ENCODE measurements at places on chromosomes 16 and 17.
A peak's percentile ranks its signal among the peaks of the same experiment; 100 is the strongest.

DNA sequence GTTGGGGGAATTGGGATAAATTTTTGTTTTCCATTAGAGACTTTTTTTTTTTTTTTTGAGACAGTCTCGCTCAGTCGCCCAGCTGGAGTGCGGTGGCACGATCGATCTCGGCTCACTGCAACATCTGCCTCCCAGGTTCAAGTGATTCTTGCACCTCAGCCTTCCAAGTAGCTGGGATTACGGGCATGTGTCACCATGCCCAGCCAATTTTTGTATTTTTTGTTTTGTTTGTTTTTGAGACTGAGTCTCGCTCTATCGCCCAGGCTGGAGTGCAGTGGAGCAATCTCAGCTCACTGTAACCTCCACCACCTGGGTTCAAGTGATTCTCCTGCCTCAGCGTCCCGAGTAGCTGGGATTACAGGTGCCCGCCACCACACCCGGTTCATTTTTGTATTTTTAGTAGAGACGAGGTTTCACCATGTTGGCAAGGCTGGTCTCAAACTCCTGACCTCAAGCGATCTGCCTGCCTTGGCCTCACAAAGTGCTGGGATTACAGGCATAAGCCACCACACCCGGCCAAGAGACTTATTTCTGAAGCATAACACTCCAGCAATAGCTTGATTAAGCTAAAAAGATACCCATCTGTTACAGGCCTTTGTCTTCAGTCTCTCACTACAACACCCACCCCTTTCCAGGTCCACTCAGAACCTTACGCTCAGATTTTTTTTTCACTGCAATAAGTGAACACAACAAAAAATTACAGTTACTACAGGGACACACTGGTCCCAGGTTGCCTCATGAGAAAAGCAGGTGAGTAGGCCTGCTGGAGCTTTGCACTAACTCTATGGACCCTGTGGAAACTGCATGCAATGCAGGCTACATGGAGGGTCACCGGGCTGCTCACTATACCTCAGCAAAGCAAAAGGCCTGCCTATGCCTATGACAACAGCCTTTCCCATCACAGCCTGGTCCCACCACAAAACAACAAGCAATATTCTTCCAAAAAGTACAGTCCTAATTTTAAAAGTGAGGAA lies 34.6 kb downstream of the KANSL1 start:
- no peak for DNase-seq

GRCh38 chr17:73553311-73553710 lies 90.9 kb downstream of the SDK2 start:
- no peak for DNase-seq

DNA sequence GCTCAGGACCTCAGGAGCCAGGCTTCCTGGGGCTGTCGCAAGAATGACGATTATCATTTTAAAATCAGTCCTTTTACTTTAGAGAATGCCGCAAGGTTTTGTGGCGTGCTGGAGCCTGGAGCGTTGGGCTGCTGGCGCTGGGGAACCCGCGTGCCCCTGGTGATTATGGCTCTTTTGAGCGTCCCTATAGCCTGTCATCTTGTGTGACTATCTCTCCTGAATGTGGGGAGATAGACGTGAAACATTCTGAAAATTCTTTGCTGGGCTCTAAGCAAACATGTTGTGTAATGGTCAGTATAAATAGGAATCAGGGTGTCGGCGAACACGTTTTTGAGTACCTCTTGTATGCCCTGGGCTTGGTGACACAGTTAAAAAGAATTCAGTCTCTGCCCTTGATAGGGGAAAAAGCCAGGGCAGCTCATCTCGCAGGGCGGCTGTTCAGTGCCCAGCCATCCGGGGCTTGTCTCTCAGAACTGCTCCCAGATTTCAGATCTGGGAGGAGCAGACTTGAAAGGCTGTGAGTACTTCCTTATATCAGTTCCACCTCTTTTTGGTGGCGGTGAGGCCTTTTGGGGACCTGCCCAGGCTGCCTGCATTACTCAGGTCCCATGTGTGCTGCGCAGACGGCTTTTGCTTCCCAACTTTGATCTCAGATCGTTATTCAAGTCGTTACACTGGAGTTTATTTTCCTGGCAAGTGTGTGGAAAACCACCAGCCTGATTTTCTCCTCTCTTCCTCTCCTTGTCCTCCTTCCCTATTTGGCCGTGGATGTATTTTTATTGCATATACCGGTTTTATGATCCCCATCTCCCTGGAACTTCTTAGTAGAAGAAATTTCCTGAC lies 973 bp downstream of the SLC7A6 start:
- DNase-seq = peak; percentile 53

DNA sequence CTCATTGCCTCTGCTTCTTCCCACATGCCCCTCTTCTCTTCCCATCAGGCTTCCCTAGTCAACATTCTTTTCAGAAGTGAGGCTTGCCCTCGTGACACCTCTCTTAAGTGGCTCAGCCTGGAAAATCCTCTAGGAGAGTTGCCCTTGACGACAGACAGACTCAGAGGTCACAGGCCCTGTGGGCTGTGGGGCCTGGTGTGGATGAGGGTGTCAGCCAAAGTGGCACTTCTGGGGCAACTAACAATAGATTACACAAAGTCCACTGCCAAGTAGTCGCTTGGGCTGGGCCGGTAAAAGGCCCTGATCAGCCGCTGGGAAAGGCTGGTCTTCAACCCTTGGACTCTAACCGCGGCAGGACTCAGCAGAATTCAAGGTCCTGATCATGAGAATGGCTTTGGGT lies 33.7 kb upstream of the METTL16 start:
- no peak for DNase-seq

GRCh38 chr16:8943966-8944759 lies 19.5 kb downstream of the USP7 start:
- peak; percentile 73 for DNase-seq

DNA sequence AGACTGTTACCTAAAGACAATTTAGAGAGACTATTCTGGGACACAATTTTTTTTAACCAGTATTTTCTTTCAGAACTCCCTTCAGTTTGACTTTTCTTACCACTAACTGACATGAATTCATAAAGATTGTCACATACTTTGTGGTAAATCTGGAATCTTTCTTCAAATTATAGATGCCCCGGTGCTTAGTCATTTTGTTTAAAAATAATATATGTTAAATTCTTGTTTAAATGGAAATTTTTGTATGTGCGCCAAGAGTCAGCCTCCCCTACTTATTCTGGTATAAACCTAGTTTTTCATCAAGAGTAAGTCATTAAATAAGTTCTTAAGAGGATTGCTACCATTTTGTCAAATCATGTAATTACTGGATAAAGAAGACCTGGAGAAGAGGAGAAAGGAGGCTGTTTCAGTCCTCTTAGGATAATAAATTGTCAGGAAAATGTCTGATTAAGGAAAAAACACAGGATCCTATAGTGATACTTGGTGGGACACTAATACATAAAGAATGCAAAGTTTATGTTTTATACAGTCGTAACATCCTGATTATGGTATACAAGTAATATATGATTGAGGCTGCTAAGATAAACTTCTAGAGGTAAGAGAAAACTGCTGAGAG lies 424.4 kb downstream of the PMP22 start:
- no peak for DNase-seq

DNA sequence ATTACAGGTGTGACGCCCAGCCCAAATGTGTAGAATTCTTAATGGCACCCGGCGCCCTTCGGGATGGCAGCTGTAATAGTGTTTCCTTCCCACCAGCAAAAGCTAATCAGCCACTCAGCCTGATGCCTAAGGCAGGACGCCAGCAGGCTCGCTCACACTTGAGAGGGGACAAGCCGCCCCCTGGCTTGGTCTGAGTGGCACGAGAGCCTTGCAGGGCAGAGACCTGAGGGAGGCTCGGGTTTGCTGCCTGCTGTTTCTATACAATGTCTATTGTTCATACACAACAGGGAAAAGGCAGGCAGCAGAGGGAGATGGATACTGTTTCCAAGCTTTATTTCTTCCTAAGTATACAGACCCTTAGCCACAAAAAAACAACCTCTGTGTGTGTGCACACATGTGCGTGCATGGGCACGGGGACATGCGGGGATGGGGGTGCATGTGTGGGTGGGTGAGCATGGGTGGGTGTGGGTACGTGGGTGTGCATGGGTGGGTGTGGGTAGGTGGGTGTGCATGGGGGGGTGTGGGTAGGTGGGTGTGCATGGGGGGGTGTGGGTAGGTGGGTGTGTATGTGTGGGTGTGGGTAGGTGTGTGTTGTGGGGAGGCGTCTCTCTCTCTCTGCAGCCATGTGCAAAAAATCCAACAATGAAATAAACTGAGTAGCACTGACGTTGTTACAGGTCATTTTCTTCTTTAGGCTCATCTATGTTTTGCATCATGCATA lies 10.0 kb downstream of the SLC38A8 start:
- no peak for DNase-seq

- no peak for DNase-seq
Measured at GRCh38 chr16:70589998-70590471, 56.3 kb upstream of the IL34 start.

DNA sequence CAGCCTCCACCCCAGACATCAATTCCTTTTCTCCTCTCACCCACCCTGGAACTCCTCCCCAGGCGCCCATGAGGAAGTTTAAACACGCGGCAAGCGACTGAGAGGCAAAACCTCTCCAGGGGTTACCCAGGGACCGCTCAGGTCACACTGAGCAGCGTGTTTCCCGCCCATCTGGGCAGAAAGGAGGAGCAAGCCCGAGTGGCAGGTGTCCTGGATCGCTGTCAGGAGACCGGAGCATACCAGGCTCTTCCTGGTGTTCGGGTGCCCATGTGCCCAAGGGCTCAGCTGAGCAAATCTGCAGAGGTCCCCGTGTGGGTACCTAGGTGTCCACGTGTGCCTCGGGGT lies 491 bp downstream of the SLC25A19 start:
- DNase-seq = peak; percentile 61

DNA sequence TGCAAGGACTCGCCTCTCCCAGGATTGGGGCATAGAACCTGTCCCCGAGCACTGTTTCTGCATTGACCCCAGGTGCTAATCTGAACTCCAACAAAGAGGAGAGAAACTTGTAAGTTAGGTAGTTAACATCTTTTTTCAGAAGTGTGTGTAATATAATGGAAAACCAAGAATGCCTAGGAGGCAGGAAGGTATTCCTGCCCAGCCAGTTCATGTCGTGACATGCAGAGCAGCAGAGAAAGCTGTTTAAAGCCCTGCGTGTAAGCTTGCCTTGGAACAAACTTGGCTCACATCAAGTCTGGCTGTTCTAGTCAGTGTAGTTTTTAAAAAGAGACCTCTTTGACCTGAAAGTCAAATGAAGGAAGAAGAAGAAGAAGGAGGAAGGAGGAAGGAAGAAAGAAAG lies 2.1 kb upstream of the GNA13 start:
- no peak for DNase-seq

DNA sequence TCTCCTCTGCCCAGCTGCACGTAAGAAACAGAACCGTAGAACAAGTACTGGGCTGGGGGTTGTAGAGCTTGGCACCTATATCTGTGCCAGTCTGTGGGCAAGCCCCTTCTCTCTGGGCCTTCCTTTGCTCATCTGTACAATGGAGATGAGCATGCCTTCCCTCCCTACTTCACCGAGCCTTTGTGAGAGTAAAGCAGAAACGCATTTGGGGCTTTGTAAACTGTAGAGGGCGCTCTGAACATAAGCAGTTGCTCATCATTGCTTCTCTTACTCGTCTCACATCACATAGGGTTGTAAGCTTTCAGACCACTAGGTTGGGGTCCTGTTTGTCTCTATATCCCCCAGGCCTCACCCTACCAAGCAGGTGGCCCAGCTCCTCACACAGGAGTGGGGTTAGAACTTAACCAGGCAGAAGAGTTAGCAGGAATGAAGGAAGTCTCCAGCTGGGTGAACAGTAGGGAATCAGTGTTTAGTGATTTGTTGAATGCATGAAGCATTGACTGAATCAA lies 15.1 kb downstream of the SAMD14 start:
- peak; percentile 75 for DNase-seq

GRCh38 chr17:73972901-73973300 lies 230.6 kb upstream of the RPL38 start:
- no peak for DNase-seq

DNA sequence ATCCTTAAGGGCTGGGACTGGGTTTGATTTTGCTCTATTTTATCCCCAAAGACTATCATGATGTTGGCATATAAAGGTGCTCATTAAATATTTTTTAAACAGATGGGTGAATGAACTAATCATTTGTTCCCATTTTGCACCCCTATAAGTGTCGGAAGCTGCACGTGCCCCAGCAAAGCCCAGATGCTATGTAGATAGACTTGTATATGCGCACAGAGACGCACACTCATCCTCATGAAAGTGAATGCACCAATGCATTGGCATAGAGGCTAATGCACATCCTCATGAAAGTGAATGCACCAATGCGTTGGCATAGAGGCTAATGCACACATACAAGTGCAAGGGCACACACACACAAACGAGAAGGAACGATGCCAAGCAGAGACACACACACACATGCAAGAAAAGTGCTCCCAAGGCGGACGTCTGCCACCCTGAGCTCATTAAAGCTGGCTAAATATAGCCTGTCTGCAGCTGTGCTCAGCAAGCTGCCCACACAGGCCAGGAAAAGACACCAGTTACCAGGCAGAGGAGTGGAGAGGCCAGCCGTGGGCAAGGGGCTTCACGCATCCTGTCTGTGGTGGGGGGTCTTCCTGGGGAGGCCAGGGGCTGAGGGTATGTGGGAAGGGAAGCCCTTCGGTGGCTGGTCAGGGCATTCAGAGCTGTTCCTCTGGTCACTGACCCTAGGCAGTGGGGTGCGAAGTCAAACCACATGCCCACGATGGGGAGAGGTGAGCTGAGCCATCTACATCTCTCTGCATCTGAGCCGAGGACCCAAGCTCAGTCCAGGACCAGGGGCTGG lies 52.6 kb downstream of the PIMREG start:
- DNase-seq = peak; percentile 19

GRCh38 chr17:76253841-76254240 lies 11.3 kb upstream of the UBALD2 start:
- no peak for DNase-seq

DNA sequence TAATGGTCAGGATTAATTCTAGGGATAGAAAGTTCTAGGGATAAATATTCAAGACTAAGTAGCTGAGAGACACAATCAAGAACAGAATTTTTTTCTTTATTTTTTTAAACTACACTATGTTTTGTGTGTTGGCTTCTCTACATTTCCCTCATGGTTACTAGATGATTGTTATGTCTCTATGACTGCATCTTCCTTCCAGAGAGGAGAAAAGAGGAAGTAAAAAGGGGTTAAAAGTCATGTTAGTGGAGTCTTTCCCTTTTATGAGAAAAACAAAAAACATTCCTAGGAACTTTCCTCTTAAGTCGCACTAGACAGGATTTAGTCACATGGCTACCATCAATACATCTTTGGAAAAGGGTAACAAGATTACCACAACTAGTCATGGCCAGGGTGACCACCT lies 375.0 kb downstream of the KCNJ2 start:
- DNase-seq = peak; percentile 33

DNA sequence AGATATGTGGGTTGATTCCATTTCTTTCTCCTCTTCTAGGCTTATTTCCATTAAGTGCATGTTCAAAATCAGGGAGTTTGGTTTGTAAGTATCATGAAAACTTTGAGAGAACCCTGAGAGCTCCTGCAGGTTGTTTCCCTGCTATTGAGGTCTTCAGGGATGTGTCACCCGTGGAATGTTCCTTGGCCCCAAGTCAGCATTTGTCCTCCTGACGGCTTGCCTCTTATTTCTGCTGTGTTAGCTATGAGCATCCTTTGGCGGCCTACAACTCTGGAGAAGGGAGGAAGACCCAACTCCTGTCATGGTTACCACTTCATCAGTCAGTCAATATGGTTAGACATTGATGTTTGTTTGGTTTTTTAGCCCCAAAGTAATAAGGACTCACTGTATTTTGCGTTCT lies 180.8 kb downstream of the FTO start:
- DNase-seq = no peak

GRCh38 chr16:9322769-9323168 lies 231.3 kb downstream of the HAPSTR1 start:
- DNase-seq = no peak

Measured in inflammatory macrophage (primary cell).